ENCODE measurements at places on chromosomes 2 and 18. TPM values are rescaled to one million over a fixed set of nuclear protein-coding genes. Genes with fewer than 3 reads are reported as not detected.

Gene PSTPIP2
- total RNA-seq = 9.9 TPM

Gene DSC1
- total RNA-seq = not detected

- DNase-seq = no peak
Observed at GRCh38 chr2:220512419-220512818, 885.0 kb downstream of the SLC4A3 start.

- no peak for DNase-seq
Observed at GRCh38 chr2:109439986-109440385, 173.8 kb downstream of the SEPTIN10 start.

DNA sequence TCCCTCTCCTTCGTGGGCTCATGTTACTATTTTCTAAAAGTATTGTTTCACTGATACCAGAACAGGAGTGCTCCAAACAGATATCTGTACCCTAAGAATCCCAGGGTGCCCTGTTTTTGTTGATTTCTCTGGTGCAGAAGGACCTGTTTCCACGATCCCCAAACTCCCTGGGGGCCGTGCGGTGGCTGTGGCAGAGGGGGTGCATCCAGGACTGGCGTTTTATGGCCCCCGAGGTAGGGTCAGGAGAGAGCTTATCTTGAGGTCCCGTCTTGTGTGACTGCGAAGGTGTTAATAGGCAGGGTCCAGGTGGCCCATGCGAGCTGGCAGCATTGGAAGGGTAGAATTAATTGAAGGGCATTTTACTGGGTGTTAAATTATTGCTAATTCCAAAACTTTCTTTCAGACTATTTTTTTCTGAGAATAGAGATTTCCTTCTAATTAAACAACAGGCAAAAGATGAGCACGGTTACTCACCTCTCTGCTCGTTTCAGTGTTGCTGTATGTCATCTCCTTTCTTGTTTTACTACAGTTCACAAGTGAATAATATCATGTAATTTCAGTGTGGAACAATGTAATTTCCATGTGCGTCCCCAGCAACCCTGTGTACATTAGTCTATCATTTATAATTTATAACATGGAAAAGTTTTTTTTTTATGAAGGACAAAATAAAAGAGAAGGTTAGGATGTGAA is 8.2 kb downstream of the TWIST2 start:
- DNase-seq = no peak

DNA sequence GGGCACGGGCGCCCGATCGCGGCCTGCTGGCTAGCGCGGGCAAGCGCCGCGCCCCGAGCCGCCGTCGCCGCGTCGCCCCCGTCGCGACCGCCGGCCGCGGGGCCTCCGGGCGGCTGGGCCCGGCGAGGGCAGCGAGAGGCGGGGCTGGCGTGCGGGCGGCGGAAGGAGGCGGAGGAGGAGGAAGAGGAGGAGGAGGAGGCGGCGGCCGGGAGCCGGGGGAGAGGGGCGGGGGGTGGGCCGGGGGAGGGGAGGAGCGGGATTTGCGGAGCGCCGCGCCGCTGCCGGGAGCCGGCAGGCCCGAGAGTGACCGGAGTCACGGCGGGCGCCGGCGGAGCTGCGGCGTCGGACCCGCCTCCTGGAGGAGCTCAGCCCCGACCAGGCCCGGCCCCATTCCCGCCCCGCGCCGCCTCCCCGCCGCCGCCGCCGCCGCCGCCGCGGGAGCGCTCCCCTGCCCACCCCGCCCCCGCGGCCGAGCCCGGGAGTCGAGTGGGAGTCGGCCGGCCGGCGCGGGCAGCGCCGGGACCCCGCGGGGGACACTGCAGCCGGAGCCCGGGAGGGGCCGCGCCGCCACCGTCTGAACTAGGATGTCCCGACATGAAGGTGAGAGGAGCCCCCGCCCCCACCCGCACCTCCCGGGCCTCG is at the start of gene KCMF1:
KCMF1 (plus strand) TSS at position 294 of the 642 bp plus-strand sequence; CDS start at position 585, 291 bp downstream.
- peak; percentile 39 for DNase-seq

DNA sequence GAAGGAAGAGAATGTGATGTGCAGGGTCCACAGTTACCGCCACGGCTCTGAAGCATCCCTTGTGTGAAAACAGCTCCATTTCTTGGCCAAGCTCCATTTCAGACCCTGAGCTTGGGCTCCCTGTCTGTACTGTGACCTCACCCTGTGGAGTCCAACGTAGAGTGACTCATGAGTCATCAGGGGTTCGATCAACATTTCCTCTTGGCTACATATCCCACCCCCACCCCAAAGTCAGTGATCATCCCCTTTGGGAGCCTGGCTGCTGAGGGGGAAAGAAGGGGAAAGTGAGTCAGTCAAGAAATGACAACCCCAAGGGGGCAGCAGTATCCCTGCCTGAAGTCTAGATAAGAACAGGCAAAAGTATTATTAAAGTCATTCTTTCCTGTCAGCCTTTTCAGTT is 62.2 kb downstream of the PAPOLG start:
- no peak for DNase-seq

DNA sequence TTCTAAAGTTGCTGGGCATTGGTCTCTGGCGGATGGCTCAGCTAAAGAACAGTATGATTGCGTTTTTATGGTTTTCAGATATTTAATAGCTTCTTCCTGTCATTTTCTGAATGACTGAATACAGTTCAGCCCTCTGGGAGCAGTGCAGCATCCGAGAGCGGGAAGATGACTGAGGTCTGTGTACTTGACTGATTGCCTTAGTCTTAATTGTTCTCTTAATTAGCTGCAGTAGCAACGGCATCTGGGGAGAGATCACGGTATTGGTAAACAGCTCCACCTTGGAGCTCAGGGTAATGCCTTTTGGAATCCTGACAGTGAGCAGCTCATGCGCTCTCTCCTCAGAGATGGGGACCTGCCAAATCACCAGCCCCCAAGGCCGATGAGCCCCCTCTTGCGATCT is 481.4 kb upstream of the SPRED2 start:
- no peak for DNase-seq

GRCh38 chr2:30622452-30622851 is 175.4 kb downstream of the LCLAT1 start:
- no peak for DNase-seq

GRCh38 chr2:16022548-16023240 is 82.3 kb downstream of the MYCN start:
- DNase-seq = no peak

Gene REG1A
- 3.8 TPM for total RNA-seq

DNA sequence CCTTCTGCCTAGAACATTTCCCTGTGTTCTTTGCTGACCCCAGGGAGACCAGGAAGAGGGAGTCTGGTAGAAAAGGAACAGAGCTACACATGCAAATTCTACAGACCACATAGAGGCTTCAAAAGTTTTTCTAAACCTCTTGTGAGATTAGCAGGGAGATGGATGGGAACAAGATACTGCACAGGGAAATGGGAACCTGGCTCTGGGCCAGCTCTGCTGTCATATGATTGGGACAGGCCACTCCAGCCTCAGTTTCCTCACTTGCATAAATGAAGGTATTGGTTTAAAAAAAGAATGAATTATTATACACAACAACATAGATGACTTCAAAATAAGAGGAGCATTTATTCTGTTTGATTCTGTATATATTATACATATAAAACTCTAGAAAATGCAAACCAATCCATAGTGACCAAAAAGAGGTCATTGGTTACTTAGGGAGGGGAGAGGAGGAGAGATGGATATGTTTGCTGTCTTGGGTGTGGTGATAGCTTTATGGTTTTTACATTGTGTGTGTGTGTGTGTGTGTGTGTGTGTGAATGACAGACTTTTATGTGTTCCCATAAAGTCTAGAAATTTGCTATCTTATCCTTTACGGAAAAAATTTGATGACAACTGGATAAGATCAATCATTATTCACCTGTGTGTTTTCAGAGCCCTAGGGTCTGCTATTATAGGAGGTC is 115.5 kb downstream of the MGAT5 start:
- DNase-seq = no peak

Gene TEX44
- not detected for total RNA-seq

GRCh38 chr2:46114996-46115395 is 182.2 kb upstream of the EPAS1 start:
- DNase-seq = no peak

Gene FRZB
- 11.8 TPM for total RNA-seq

Gene C2orf74
- 28.6 TPM for total RNA-seq

- DNase-seq = peak; percentile 83
Observed at GRCh38 chr2:84904717-84905174, 710 bp upstream of the TMSB10 start.

GRCh38 chr2:144366825-144367429 is 153.0 kb downstream of the ZEB2 start:
- no peak for DNase-seq

Gene MPHOSPH10
- 15.3 TPM for total RNA-seq

DNA sequence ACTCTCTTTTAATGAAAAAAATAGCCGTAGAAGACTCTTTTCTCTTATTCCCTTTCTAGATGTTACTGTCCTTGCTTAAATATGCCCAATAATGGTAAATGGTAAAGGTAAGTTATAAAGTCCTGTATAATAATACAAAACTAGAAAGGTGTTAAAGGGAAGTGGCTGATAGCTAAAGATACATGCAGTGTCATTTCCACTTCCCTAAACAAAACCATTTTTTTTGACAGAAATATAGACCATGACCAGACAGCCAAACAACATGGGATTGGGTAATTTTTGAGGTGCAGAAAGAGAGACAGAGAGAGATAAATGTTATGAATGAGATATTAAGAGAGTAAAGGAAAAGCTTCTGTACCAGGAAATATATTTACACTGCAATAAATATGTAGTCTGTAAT is 731.7 kb upstream of the REG3G start:
- DNase-seq = no peak

Gene LTBP1
- total RNA-seq = 70.4 TPM

DNA sequence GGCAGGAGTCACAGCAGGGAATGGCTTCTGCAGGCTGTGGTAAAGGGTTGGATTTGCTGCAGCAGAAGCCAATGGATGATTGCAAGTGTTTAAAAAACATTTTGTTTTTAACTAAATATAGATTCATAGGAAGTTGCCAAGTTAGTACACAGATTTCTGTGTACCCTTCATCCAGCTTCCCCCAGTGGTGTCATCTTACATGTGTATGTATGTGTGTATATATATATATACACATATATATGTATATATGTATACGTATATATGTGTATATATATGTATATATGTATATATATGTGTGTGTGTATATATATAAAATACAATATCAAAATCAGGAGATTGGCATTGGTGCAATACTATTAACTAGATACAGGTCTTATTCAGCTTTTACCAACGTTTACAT is 19.2 kb upstream of the FAM124B start:
- DNase-seq = no peak

Gene C1GALT1C1L
- 0.87 TPM for total RNA-seq

DNA sequence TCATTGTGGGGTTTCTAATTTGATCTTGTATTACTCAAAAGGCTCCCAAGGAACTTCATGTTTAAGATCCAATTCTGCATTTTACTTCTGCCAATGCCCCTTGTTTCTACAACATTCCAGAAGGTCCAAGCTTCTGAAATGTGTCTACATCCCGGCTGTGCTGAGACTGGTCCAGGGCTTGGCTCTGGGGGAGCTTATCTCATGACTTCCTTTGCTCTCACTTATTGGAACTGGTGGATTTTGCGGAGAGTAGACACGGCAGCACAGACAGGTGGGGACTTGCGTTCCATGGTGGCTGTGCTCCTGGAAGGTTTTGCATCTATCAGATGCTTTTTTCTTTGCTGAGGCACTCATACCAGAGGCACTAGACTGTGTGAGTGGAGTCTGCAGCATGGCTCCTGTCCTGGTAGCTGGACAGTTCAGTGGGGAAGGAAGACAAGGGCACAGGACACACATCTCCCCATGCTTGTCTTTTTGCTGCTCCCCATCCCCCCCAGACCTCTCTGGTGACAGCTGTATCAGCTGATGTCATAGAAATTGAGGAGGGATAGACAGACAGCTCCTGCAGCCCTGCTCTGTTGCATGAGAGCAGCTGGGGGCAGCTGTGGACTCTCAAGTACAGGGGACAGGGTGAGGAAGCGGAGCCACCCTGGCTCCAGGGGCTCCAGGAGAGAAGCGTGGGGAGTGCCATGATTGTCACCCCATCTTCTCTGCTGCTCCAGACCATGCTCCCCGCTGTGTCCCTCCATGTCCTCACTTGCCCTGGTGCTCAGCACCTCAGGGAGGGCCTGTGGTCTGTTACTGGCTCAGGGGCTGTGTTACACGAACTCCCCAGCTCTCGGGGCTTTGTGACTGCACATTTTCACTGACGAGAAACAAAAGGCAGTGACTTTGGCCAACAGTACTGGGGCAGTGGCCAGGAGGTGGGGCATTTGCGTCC is 46.0 kb downstream of the ACAA2 start:
- no peak for DNase-seq

DNA sequence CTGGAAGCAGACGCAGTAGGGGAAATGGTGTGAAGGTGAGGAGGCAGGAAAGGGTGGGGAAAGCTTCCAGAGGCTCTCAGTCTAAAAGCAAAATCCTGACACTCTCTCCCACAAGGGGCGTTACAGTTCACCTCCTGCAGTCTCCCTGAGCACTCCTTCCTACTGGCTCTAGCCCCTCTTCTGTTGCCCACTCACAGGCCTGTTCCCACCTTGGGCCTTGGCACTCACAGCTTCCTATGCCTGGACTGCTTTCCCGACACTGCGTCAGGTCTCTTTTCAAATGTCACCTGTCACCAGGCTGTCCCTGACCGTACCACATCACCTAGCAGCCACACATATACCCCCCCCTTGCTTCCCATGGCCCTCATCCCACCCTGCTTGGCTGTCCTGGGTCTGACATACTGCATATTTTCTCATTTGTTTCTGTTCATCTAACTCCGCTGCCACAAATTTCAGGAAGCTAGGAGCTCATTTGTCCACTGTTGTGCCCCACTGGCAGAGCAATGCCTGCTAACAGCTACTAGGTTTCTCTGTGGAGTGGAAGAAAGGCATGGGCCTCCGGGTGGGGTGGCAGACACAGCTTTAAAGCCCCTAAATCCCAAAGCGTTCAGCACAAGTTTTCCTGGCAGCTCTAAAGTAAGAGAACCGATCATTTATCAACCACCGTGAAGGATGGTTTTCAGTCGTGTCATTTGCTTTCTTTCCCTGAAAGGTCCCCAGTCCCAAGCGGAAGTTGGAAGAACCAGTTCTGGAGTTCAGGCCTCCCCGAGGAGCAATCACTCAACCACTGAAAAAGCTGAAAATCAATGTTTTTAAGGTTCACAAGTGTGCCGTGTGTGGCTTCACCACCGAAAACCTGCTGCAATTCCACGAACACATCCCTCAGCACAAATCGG is 118.8 kb downstream of the ZNF532 start:
- no peak for DNase-seq

Gene ONECUT2
- not detected for total RNA-seq

All from tibial nerve (tissue), 4 donors.